ENCODE measurements at places on chromosomes 7 and 10.

GRCh38 chr10:132363376-132363775 is 31.4 kb downstream of the LRRC27 start:
- DNase-seq, result no peak

GRCh38 chr10:107727767-107728317 is 563.3 kb upstream of the SORCS1 start:
- no peak for DNase-seq

- DNase-seq, result no peak
These were observed 25.0 kb upstream of the WDR11 start for GRCh38 chr10:120825878-120826769.

GRCh38 chr7:5701085-5701914 is 80.2 kb downstream of the RNF216 start:
- DNase-seq, result no peak

GRCh38 chr7:45081670-45081974 is 7.1 kb downstream of the NACAD start:
- no peak for DNase-seq

GRCh38 chr10:105615715-105616365 is 974.8 kb downstream of the SORCS3 start:
- DNase-seq, result no peak

GRCh38 chr7:143038635-143039034 is 11.7 kb upstream of the OR9A2 start:
- no peak for DNase-seq

DNA sequence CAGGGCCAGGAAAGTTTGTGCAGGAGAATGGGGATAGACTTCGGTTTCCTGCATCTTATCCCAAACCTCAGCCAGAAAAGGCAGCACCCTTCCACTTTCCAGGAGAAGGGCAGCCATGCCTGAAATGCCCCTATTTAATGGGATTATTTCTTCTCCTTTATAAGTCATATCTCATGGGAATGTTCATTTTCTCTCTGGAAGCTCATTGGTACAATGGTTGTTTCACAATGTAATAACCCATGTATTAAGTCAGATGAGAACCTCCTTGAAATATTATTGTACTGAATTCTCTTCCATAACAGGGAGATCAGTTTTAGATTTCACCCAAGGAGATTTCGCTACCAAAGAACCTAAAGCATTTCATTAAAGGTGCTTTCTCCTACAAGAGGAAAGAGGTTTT is 457.5 kb downstream of the KCNMA1 start:
- DNase-seq, result no peak

GRCh38 chr7:113197274-113197673 is 78.9 kb upstream of the SMIM30 start:
- no peak for DNase-seq

GRCh38 chr7:42400211-42400772 is 163.3 kb upstream of the GLI3 start:
- no peak for DNase-seq

DNA sequence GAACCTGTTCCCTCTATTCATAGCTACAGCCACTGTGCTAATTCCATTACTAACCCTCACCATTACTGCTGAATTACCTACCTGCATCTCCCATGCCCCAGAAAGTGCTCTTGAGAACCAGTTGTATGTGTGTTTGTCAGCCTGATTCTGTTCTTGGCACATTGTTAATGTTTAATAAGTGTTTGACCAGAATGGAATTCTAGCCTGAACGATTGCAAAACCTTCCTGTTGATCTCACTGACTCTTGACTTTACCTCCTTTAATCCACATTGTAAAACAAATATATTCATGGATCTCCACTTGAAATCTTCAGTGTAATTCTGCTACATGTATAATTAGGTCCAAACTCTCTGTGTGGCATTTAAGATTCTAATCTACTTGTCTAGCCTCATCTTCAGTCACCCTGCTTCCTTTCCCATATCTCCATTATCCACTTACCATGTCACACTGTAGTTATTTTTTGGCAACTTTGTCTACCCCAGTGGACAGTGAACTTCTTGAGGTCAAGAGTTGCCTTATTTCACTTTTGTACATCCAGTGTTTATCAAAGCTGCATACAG is 4.9 kb downstream of the ZNF277 start:
- DNase-seq, result no peak

GRCh38 chr7:36984041-36984521 is 259.8 kb upstream of the AOAH start:
- no peak for DNase-seq

DNA sequence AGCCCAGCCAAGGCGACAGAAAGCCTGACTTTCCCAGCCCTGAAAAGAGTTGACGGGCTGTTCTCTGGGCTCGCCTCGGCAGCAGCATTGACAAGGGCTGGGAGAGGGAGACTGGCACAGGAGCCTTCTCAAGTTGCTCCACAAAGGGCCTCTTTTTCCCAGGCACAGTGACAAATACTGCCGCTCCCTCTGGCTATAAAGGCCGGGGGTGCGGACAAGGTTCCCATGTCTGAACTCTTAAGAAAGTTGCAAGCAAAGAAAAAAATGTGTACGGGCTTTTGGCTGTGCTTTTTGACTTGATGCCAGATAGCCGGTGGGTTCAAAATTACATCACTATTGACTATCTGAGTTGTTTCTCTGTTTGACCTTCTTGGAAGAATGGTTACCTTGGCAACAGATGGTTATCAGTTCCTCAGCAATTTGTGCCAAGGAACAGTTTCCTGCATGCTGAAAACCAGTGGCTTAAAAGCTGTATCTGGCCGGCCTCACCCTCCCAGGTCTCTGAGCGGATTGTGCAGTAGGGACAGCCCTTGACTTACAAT is 115.9 kb upstream of the EEPD1 start:
- DNase-seq, result no peak

DNA sequence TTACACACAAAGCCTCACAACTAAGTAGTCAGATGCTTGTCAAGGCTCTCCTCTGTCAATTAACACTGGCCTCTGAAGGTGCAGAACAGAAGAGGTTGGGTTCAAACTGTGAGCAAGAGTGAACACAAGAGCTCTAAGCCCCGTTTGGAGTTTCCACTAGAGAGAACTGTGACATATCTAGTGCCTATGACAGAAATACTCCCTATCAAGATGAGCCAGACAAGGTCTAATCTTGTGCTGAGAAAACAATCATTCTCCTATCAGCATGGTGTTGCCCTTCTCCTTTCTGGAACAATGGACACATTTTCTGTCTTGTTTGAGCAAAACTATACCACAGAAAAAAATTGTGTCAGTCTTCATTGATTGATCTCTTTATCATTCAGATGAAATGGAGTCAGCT is 62.4 kb upstream of the CCDC71L start:
- DNase-seq, result no peak

DNA sequence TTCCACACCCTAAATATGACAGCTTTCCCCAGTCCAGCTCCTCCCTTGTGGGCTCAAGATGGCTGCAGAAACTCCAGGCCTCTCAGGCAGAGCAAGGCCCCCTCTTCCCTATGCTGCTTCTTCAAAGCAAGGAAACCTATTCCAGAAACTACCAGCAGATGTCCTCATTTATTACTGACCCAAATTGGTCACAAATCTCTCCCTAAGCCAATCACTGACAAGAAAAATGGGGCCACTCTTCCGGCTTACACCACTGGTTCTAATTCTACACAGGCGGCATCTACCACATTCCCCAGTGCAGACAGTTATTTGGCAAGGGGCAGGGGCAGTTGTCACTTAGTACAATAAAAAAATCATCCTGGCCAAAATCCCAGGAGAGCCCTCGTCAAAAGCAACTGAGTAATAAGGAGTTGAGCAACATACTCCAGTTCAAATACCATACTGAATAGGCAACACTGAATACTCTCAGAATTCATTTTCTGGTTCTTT is 150.4 kb downstream of the SFMBT2 start:
- DNase-seq, result peak; percentile 9

DNA sequence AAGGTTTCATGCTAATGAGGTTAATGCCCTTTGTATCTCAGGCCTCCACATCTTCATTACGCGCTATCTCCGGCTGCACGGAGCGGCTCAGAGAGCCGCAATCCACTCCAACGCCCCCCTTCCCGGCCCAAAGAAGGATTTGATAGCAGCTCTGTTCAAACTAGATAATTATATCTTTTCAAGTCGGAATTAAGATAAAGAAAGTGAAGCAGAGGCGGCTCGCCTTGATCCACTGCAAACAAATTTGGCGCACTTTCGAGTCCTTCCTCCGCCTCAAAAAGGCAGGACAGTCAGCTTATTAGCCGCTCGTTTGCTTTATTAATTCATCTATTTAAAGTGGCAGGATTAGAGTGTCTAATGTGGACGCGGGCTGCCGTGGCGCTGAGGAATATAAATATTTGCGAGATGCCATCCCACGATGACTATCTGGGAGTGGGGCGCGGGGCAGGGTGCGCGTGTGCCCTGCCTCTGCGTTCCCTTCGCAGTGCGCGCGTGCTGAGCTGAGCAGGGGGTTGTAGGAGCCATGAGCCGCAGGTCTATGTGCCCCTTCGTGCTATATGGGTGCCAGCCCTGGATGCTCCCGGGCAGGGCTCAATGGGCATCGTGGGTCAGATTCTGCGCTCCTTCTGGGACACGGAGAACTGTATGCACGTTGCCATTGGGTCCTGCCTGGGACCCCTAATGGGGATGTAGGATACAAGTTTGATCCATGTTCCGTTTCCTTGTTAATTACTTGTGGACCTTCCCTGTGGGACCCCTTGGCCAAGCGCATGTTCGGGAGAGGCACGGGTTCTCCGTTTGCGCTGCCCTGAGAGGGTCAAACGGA is 9.0 kb downstream of the EMX2 start:
- no peak for DNase-seq

GRCh38 chr10:6231146-6231545 is 28.4 kb downstream of the PFKFB3 start:
- DNase-seq, result no peak

GRCh38 chr10:5679606-5680005 is 5.0 kb upstream of the TASOR2 start:
- DNase-seq, result no peak
